ENCODE measurements at places on chromosomes 2 and 18.

DNA sequence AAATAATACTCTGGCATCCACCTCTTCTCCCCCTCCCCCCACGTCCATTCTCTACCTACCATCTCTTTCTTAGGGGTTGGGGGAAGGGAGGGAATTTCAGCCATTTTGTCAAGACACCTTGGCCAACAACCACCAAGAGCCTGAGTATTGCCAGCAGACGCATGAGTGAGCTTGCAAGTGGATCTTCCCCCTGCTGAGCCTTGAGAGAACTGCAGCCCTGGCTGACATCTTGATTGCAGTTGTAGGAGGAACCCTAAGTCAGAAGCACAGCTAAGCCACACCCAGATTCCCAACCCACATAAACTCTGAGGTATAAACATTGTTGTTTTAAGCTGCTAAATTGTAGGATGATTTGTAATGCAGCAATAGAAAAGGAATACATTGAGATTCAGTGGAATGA lies 165.6 kb downstream of the TMEFF2 start:
- no peak for DNase-seq

DNA sequence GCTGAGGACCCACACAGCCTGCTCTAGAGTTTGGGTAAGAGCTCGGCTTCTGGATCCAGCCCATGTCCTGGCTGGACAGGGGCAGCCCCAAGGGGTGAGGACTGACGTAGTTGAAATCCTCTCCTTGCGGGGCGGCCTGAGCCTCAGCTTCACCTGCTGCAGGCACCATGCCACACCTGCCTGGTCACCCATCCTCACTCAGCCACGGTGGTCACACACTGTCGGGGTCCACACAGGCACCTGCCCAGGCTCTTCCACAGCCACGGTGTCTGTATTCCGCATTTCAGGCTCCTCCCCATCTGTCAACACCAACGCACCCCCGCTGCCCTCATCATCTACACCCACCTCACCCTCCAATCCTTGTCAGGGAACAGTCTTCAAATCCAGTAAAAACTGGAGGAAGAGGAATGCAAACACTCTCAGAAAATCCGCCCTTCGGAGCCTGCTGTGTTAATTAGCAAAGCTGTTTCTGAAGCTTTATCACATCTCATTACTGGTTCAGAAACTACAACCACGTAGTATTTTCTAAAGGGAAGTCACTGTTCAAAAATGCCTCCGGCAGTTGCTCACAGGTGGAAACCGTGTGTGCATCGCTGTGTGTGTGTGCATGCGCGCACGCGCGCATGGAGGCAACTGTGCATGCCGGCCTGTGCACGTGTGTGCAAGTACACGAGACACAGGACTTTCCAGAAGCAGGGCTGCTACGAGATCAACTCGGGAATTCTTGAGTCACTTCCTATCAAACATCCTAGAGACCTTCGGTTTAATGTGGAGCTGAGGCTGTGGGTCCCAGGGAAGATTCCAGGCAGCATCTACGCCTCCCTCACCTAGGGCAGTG lies 38.2 kb downstream of the SLC66A2 start:
- no peak for DNase-seq

DNA sequence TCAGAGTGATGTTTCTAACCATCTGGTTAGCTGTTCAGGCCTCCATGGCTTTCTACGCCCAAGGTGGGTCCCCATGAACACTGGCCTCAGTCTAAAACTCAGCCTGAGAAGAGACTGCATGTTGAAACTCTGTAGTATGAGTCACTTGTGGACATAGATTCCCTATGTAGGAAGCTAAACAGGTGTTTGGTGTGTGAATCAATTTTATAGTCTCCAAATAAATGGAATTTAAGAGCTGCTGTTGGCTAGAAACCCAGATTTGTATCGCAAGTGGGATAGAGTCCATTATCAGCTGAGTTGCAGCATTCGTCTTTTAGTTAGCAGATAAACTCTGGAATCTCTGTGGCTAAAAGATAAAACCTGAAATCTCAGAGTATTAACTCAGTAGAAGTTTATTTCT lies 131.4 kb downstream of the KCNS3 start:
- no peak for DNase-seq

GRCh38 chr2:27162151-27163121 lies 13.6 kb downstream of the TCF23 start:
- no peak for DNase-seq

GRCh38 chr2:80340022-80340421 lies 35.5 kb upstream of the LRRTM1 start:
- no peak for DNase-seq

DNA sequence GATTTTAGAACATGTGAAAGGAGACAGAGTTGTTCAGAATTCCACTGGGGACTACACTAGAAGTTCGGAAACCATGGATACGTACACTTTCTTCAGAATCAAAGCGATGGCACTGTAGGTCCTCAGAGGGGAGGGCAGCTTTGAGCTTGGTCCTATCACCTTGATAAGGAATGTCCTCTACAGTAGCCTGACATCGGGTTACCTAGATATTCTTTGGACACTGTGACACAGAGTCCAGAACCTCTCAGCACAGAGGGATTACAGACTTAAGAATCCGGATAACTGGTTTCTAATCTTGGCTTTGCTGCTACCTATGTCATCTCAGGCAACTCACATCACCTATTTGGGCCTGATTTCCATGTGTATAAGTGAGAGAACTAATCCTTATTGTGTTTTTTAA lies 14.0 kb downstream of the LBH start:
- DNase-seq = no peak

- DNase-seq = no peak
Measured at GRCh38 chr18:62183578-62184195, 3.2 kb downstream of the PIGN start.

- DNase-seq = no peak
Measured at GRCh38 chr2:42199626-42200025, 30.5 kb downstream of the EML4 start.
